ENCODE measurements at places on chromosomes 3 and 15.

DNA sequence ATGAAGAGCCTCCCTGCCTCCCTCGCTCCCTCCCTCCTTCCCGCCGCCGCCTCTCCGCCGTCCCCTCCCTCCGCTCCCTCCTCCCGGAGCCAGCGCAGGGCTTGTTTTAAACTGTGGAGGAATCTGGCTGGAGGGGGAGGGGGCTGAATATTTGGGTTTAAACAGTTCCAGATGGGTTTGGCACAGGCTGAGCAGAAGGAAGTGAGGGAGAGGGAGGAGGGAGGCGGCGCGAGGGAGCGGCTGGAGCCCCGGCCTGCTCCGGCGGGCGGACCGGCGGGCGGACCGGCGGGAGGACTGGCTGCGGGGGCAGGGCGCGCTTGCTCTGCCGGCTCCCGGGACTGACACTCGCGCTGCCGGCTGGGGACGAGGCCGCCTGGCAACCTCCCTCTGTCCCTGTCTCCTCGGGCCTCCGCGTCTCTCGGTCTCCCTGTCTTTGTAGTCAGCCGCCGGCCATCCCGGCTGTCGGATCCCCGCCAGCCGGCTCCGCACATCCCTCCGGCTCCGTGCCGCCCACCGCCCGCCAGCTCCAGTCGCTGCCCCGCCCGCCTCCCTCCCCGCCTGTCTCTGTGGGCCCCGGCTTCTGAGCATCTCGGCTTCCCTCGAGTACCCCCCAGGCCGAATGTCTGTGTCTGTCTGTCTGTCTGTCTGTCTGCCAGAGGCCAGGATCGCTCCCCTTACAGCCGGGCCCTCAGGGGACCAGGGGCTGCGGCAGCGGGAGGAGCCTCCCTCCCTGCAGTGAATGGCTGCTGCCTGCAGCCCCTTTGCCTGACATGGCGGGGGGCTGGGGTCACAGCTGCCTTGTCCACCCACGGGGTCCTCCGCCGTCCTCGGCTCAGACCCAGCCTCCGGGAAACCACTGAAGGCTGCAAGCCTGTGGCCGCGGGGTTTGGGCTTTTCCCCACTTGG is 7.6 kb downstream of the EPHB3 start:
- DNase-seq, result no peak

GRCh38 chr3:42764561-42765295 is 8.3 kb downstream of the CCDC13 start:
- no peak for DNase-seq

GRCh38 chr3:48271763-48272498 is 31.0 kb downstream of the ZNF589 start:
- no peak for DNase-seq

DNA sequence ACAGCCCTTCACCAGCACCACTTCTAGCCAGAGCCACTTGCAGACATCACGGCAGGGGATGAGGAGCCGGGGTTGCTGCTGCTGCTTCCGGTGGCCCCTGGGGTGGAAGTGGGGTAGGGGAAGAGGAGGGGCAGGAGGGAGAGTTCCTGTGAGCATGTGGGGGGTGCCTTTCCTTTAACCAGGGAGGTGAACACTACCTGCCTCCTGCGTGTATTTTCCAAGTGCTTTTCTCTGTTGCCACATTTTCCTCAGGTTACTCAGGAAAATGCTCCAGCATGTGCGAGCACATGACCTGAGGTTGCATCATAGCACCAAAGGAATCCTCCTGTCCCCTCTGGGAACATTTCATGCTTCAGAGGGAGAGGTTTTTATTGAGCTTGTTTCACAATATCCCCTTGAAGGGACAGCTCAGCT is 12.2 kb upstream of the SACM1L start:
- DNase-seq, result peak; percentile 16
